ENCODE measurements at places on chromosomes 11 and 22.

GRCh38 chr11:116910378-116910777 lies 73.0 kb upstream of the APOA1 start:
- no peak for DNase-seq

- DNase-seq: peak; percentile 72
These were observed 5.9 kb downstream of the CENPM start for GRCh38 chr22:41940832-41941765.

DNA sequence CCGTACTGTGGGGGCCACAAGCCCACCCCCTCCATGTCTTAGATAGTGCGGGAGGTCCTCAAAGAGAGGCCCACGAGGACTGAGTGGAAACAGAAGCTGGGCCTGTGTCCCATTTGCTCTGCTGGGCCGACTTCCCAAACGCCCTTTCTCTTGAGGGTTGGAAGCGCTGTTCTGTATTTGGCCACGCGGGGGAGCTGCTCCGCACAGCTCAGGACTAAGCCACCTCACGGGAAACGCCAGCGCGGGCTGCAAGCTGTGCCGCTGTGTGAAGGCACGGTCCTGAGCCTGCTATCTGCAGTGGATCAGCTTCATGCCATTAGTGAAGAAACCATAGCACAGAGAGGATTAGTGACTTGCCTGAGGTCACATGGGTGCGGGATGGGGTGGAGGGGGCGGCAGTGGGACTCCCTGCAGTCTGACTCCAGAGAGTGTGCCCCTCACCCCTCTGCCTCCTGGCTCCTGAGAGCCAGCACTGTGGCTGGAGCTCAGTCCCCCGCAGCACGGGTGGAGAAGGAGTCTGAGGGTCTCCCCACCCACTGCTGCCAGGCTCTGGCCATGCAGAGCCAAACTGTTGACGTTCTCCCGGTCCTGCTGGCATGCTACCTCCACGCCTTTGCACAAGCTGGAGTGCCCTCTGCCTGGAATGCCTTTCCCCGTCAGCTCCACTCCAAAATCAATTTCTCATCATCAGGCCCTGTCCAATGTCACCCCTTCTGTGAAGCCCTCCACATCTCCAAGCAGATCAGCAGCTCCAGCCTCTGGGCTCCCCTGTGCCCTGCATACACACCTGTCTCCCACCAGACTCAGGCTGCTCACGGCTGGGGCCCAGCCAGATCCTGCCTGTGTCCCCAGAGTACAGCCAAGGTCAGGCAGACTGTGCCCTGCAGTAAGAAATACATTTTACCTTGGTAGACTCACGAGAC lies 51.5 kb upstream of the LRRC32 start:
- DNase-seq: peak; percentile 49

- DNase-seq: no peak
These were observed 135.7 kb downstream of the TMEM135 start for GRCh38 chr11:87173185-87174039.

GRCh38 chr22:37105154-37105553 lies 4.4 kb downstream of the TMPRSS6 start:
- no peak for DNase-seq

GRCh38 chr11:32580967-32581366 lies 2.7 kb upstream of the EIF3M start:
- DNase-seq: no peak

GRCh38 chr11:16097543-16097942 lies 258.8 kb downstream of the SOX6 start:
- no peak for DNase-seq

DNA sequence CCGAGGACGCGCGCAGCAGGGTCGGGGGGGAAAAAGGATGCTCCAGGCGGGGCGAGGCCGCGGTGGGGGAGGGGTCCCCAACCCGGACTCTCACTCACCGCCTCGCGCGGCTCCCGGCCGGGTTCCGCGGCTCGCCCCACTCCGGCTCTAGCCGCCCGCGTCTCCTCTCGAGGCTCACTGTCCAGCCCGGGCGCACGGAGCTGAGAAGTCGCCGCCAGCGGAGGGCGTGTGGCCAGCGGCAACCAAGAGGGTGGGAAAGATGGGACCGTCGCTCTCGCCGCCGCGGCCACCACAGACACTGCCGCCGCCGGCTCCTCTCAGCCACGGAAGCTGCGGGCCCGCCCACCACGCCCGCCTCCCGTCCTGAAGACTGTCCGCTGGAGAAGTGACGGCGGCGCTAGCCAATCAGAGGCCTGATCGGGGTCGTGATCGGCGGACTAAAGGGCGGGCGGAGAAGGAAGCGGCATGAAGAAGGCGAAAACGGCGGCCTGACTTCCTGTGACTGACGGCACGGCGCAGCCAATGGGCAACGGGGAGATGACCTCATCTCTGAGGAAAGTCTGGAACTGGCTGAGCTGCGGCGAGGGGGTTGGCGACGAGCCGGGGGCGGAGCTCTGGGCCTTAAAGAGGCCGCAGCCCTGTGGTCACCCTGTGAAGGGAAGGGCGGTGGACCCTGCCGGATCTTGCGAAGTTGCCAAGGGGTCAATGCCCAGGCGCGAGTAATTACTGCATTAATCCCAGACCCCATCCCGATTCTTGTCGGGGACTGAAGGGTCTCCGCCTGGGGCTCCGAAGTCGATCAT lies at the start of gene MRTFA:
Gene MRTFA, minus strand, starts transcription at position 340 of the 803 bp plus-strand sequence.
- peak; percentile 99 for DNase-seq

GRCh38 chr11:26947379-26947844 lies 46.5 kb upstream of the FIBIN start:
- no peak for DNase-seq

GRCh38 chr11:104036588-104036987 lies at the start of gene DDI1:
Gene DDI1, plus strand, starts transcription at chr11:104036640. Its CDS starts 183 bp downstream, at chr11:104036823.
- no peak for DNase-seq

- DNase-seq: no peak
These were observed 13.9 kb upstream of the BSX start for GRCh38 chr11:122995526-122995925.

DNA sequence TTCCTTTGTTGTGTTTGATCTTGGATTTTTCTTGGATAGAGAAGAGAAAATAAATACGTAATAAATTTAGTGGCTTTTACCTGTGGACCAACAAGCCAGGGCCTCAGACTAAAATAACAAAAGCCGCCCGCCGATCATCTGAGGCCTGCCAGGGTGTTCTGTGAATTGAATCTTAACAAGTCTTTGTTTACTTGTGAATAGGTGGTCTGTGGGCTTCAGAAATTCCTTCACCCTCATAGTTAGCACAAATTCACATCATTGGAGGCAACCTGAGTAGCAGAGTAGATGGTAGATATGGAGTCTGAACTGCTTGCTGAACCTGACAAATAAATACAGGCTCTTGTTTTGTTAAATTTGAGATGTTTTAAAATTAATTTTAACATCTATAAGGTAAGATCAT lies 176.3 kb upstream of the MTNR1B start:
- no peak for DNase-seq

GRCh38 chr11:60964801-60965200 lies 6.7 kb upstream of the CD6 start:
- no peak for DNase-seq

DNA sequence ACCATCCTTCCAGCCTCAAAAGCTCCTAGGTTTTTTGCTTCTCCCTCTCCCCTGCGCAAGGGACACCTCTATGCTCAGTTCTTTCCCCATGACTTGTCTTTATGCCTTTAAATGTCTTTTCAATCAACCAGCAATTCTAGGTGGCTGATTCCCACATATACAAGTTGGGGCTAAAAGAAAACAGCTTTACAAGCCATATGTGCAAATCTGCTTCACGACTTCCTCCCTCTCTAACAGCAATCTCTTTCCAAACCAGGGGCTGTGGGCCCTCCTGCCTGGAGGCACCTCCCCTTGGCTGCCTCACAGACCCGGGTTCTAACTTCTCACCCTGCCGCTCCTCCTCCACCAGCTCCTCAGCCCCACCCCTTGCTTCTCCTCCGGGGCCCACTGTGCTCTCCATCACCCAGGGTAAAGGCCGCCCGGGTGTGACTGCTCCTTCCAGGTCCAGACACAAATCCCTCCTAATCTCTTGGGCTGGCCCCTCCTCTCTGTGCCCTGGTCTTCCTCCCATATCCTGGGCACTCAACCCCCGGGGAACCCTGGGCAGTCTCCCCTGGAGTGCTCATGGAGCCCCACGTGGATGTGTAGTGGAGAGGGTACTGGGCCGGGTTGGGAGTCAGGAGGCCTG lies 14.1 kb downstream of the TMPRSS13 start:
- no peak for DNase-seq

Measured in stimulated activated CD8-positive, alpha-beta memory T cell treated with anti-CD3 and anti-CD28 coated beads, Interleukin-7, amount 100 ng/mL, for 4 hours (primary cell).